NCI-H2171 (cell line): ENCODE measurements at places on chromosomes 2 and 18.

DNA sequence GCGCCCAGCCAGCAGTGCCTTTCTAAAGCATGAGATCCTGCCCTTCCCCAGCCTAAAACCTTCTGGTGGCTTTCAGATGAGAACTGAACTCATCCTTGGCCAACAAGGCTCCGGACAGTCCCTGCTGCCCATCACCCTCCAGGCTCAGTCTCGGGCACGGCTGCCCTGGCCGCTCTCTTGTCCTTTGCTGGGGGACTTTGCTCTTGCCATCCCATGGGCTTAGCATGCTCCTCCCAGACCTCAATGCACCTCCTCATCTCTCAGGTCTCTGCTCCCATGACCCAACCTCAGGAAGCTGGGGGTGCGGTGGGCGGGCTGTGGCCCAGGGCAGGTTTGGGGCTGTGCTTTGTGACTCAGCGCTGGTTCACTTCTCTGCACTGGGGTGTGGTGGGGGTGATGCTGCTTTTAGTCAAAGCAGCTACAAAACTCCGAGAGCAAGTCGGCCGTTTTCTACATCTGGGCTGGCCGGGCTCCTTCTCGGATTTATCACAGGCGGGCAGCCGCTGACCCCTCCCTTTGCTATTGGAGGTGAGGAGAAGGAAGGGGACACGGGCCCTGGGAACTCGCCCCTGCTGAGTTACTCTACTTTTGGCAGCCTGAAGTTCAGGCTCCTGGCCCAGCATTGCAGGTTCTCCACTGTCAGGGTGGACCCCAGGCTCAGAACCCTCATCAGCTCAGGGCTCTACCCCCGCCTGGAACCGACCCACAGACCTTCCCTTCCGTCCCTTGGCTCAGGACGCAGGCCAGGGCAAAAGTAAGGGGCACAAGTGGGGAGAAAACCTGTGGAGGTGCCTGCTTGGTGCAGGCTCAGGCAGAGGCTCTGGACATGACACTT is 90.6 kb upstream of the TAF1B start:
- no peak for DNase-seq

DNA sequence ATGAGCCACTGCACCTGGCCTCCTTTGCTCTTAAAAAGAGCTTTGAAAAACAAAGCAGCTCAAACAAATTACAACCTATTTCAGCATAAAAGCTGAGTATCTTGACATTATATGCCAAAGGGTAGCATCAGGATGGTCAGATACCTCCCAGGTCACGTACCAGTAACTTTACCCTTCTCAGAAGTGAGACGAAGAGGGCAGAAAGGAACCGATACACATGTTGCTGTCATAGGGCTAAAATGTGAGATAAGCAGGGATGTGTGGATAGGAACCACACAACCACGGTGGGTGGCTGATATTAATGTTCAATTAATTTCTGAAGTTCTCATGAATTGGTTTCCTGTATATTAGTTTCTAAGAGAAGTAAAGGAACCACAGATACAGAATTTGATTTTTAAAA is 12.6 kb upstream of the RNU2-63P start:
- DNase-seq: no peak

DNA sequence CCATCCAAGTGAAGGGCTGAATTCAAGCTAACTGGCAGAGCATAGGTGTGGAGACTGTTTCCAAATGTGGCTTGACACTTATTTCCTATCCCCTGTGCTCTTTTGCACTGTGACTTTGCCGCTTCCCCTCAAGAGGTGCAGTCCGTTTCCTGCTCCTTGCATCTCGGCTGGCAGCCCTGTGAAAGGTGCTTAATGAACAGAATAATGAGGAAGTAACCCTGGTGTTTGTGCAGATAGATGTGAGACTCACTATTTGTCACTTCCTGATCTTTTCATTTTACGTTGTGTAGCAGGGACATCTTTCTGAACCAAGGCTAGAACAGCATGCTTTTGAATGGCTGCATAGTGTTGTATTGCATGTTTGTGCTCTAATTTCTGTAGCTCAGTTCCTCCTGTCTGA is 60.8 kb downstream of the CEP192 start:
- DNase-seq: no peak

GRCh38 chr18:62885804-62886203 is 170.5 kb downstream of the PHLPP1 start:
- no peak for DNase-seq

GRCh38 chr18:6058941-6059340 is 163.6 kb upstream of the TMEM200C start:
- no peak for DNase-seq

- DNase-seq: no peak
Observed at GRCh38 chr2:126802774-126803433, 95.8 kb upstream of the TEX51 start.

GRCh38 chr2:226330206-226330605 is 469.4 kb downstream of the IRS1 start:
- no peak for DNase-seq

DNA sequence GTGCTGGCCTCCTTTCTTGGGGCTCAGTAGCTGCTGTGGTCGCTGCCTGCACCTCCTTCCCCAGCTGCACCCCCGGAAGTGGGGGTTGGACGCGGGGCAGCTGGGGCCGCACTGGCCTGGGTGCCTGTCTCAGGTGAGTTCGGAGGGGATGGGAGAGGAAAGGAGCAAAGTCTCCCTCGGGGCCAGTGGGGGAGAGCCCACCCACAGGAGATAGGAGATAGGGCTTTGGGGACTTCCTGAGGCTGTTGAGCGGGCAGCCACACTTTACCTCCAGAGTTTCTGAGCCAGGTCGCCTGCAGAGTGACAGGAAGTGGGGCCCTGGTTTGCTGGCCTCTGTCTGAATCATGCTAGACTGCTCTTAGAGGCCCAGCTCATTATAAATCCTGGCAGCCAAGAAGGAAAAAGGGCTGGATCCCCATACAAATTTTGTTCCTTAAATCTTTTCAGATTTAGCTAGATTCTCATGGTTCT is 8.1 kb downstream of the MBP start:
- no peak for DNase-seq

GRCh38 chr18:2805970-2806943 is 40.5 kb upstream of the EMILIN2 start:
- no peak for DNase-seq

- DNase-seq: no peak
Observed at GRCh38 chr2:231462729-231463465, 1.4 kb downstream of the NCL start.

- DNase-seq: no peak
Observed at GRCh38 chr2:27730261-27730662, 41.3 kb upstream of the MRPL33 start.

GRCh38 chr2:158242280-158242679 is 140.6 kb downstream of the UPP2 start:
- no peak for DNase-seq

GRCh38 chr2:71896385-71897136 is 251.1 kb downstream of the CYP26B1 start:
- DNase-seq: peak; percentile 79

DNA sequence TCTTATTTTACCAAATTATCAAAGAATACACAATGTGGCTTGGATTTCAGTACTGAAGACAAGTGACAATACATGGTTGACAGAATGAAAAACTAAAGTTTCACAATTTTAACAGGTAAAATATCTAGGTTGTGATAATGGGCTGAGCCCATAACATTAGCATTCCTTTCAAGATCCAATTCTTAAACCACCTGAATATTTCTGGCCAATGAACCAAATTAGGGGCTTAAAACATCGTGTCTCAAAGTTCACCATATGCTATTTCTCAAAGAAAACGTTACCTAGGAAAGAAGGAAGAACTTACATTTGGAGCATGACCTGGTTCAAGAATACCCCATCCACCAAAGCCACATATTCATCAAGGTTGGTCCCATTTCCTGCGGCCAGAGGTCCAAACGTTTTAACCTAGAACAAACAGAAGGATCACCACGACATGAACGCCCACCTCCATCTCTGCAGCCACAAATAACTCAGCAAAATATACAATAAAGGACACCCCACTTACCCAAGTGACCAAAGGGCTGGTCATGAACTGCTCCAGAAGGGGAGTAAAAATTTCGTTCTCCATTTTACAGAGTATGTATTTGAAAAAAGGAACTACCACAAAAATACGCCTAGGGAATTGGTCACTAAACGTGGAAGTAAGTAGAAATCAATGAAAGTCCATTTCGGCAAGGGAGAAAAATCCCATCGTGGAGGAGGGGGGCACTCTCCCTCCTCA is 984 bp downstream of the CCDC88A start:
- no peak for DNase-seq

GRCh38 chr18:54710074-54710899 is 118.0 kb upstream of the RAB27B start:
- DNase-seq: no peak

DNA sequence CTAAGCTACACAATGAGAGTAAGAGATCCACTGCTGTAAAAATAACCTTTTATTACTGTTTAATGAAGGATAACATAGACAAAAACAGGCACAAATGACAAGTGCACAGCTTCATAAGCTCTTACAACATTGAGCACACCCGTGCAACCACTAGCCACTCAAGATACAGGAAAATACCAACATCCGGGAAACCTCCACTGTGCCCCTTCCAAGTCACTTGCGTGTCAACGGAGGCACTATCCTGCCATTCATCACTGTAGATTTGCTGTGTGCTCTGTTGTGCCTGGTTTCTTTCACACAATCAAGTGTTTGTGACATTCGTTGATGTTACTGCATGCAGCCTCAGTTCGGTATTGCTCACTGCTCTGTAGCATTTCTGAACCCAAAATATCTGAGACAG is 292.9 kb upstream of the MYT1L start:
- DNase-seq: no peak

DNA sequence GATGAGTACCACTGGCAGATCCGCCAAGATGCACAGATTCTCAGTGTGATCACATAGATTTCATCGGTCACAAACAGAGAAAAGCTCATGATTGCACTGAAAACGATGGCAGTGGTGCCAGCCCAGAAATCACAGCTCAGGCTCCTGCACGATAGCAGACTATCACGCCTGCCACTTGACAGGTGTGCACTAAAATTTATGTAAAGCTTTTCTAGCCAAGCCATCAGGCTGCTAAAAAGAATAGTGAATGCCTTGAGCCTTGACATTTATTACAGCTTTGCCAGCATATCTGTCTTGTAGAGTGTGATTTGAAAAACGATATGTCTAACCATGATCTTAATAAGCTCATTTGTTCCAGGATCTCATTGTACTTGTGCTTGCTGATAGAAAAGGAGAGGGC is 409.5 kb upstream of the CWC22 start:
- DNase-seq: no peak

DNA sequence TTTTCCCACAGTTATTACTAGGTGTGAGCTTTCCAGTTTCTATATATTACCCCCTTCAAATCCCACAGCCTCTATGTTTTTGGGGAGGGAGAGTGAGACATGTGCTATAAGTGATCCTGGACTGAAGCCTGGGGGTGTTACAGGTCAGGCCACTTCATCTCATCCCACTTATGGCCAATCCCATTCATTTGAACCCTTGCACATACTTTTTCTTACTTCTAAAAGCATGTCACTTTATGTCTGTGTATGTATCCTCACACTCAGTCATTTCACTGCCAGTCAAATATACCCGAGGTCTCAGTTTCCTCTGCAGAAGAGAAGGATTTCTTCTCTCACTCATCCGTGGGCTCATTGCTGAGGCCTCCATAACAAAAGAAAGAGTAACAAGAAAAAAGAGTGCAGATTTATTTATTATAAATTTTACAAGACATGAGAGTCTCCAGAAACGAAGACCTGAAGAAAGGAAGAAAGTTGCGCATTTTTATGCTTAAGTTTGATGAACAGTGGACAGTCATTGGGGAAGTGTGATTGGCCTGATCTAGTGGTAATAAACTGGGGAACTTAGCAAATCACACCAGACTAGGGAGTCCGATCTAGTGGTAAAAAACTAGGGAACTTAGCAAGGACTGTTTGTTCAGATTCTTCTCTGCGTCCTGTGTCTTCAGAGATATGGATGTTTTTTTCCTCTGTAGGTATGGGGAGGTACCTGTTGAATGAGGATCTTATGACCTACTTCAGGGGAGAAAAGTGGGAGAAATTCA is 52.1 kb downstream of the ICOS start:
- no peak for DNase-seq

GRCh38 chr2:242024751-242025355 is 155.3 kb downstream of the RTP5 start:
- no peak for DNase-seq

DNA sequence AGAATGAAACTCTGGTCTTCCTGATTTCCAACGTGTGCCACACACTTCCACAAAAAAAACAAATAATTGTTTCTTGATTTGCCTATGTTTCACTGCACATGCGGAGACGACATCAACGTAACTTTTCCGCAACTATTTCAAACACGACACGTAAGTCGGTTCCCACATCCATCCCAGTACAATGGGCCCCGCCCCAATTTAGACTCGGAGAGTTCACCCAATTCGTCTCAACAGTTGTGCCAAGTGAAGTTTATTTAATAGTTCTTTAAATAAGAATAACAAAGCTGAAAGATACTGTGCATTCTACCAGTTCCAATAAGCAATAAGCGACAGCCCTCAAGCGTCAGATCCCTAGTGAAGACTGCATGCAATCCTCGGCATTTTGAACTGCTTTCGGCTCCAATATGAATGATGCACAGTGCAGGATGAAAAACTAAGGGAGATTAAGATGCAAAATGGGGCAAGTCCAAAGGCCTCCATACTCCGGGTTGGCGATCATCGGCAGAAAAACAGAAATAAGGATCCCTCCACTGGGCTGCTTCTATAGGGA is 664 bp downstream of the CCT4 start:
- peak; percentile 45 for DNase-seq

DNA sequence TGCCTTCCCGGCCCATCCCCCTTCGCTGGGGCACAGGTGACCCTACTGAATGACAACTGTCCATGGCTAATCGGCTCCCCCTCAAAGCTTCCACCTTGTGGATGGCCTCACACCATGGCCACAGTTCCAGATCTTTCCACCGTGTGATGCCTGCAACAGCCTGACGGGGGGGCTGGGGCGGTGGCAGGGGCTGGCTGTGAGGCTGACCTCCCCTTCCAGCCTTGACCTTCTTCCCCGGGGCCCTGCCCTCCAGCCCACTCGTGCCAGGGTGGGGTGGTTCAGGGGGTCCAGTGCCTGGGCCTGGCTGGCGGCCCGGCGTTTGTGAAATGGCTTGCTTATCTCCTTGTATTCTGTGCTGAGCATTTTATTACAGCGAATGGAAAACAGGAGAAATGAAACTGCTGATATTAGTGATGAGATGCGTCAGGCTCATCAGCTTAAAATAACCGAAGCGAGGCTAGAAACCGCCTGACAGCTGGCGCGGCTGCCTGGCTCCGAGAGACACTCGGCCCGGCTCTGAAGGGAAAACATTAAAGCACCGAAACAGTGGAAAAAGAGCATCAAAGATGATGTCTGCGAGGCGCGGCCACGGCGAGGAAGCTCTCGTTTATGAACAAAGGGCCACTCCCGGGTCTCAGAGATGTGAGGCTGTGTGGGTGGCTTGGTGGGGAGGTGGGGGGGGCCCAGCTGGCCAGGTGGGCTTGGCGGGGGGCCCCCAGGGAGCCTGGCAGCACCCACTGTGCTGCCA is 916 bp upstream of the PDCD1 start:
- peak; percentile 26 for DNase-seq

DNA sequence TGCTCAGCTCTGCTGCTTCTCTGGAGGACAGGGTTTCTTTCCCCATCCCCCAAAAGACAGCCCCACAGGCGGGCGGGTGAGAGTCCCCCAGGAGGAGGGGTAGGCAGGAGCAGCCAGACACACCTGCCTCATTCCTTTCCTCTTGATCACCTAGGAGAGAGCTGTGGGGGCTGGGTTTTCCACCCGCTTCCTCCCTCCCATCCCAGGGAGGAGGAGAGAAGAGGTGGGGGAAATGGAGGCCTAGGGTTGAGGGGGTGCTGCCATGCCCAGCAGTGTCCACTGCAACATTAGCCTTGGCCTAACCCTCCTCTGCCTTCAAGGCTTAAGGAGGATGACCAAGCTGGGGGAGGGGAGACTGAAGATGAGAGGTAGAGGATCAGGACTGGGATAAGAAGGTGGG is 14.7 kb downstream of the WNT10A start:
- no peak for DNase-seq

- DNase-seq: no peak
Observed at GRCh38 chr2:149418065-149418464, 87.7 kb downstream of the LYPD6 start.
